ENCODE measurements at places on chromosomes 5 and 9.

DNA sequence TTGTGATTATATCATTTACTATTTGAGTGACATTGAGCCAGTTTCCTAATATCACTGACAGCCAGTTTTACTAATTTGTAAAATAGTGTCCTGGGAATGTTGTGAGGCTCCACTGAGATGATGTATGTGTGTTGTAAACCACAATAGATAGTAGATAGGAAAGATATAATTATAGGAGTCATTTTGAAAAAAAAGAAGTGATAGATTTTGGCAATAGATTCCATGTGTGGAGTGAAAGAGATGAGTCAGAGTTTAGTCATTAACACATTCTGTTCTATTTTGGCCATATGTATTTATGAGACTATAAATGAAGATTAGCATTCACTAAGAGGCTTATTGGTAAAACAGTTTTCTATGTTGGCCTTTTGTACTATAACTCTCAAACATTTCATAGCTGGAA, 388.2 kb downstream of the FAM170A start:
- no peak for DNase-seq

DNA sequence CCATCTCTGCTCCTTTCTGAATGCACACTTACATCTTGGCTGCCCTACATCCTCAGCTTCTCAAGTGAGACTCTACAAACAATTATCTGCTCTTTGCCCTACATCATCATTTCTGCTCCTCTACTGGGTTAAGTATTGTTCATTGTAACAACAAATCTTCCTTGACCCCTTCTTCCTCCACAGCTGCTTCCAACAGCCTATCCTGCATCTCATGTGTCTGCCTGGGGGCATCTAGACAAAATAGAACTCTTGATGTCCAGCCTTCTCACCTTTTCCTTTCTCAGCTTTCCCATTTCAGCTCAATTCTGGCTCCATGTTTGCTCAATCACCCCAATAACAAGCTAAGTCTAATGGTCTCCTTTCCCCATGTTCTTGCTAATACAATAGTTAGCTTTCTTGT, 509.8 kb downstream of the DIRAS2 start:
- DNase-seq, result no peak

- no peak for DNase-seq
Measured at GRCh38 chr5:105677291-105677690, 1993.4 kb downstream of the EFNA5 start.

DNA sequence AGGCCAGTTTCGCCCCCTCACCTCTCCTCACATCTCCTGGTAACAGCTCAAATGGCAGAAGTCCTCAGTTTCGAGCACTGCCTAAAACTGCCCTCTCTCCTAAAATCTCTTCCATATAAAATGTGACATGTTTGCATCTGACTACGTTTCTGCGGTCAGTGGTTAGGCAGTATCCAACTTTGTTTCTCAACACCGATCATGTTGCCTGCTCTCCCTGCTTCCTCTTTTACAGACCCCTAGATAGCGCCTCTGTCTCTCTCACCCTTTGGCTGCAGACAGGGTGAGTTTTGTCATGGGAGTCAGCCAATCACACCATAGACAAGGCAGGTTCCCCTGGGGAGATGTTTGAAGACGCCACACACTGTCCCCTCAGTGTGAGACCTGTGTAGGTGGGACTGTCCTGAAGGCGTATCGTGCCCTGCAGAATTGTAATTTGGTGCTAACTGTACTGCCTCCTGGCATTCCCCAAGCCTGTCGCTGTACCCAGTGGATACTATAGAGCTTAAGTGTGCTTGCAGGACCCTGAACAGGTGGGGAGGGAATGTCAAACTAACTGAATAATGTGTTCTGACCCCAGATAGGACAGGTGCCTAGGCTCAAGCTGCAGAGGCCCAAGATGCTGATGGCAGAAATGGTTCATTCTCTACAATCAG, 1.1 kb downstream of the HEXB start:
- DNase-seq, result no peak

DNA sequence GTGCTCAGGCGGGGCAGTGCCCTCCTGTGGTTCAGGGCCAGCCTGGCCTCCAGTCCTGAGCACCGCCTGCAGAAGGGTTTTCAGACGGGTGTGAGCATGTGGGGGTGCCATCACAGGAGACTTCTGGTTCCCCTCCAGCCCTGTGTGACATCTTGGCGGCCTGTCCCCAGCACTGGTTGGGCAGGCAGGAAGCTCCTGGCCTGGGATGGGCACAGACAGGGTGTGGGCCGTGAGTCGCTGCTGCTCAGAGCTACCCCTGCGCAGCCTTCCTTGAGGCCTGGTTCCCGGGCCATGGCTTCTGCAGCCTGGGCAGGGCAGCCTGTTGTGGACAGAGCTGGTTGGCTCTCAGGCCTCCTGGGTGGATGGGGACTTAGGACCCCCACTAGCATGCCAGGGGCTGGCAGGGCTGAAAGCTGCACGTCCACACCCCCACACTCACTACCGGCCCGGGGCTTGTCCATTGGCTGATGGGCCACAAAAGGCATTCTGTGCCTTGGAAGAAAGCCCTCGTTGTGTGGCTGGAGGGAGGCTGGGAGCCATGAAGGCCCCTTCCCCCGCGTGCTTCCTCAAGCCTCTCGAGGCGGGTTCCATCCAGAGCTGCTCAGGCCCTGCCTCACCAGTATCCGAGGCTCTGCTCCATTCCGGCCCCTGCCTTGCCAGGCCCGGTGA, 58.7 kb downstream of the RXRA start:
- no peak for DNase-seq
